ENCODE measurements at places on chromosomes 1 and 21.

GRCh38 chr1:25486602-25487001 lies 55.9 kb downstream of the MACO1 start:
- DNase-seq = no peak

DNA sequence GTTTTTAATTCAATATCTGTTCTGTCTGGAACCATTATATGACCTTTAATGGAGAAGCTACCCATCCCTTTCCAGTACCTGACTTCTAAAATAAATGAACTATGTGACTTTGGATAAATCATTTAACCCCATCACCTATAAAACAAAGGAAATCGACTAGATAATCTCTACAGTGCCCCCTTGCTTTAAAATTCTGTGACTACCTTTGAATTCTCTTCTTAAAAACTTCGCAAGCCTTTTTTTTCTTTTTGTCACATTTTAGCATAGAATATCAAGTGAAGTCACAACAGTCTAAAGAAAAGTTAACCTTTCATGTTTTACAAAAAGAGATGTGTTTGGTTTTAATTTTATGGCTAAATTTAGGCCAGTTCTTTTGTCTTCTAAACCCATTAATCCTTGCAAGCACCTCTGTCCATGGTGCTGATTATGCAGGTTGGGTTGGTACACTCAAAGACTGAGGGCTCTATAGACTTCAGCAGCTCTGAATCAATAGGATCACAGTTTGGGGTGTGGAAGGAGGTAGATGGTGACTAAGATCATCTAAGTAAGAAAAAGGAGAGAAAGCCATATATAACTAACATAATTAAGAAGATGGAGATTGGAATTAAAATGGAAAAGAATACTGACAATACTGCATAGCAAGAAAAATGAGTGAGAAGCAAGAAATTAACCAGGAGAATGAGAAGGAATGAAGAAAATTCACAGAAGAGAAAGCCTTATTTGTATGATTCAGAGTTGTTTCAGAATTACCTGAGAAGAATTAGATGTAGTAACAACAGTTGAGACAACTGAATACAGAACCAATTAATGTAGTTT lies 59.2 kb downstream of the TBX15 start:
- DNase-seq = no peak

- no peak for DNase-seq
Observed at GRCh38 chr1:162578071-162578700, 16.7 kb downstream of the UAP1 start.

- no peak for DNase-seq
Observed at GRCh38 chr1:232328486-232329102, 301.3 kb downstream of the SIPA1L2 start.
